ENCODE measurements at places on chromosomes 7 and 10.

DNA sequence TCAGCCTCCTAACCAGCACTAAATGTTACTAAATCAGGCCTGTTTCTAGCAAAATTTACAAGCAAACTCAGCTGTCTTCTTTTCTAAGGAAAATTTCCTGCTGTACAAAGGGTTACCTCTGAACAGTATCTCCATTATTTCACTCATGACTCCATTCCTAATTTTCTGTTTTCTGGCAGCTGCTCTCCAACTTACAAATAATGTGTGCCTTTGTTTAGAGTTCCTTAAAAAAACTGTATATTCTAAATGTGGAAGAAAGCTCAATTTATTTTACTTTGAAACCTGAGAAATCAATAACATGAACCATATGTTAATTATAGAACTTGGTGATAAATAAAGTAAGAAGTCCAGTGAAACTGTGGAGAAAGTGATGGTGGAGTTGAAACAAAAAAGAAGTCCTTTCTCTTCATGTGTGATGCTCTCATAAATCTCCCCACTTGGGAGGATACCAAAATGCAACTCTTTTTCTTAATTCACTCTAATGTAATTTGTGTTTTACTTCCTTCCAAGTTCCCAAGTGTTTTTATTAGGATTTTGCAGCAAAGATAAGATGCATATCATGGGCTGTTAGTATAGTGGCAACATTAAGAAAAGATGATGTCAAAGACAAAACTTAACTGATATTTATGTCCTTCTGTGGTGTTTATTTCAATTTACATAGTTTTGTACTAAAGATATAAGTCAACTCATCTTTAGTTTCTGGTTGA is 74.8 kb downstream of the CDK6 start:
- no peak for DNase-seq

DNA sequence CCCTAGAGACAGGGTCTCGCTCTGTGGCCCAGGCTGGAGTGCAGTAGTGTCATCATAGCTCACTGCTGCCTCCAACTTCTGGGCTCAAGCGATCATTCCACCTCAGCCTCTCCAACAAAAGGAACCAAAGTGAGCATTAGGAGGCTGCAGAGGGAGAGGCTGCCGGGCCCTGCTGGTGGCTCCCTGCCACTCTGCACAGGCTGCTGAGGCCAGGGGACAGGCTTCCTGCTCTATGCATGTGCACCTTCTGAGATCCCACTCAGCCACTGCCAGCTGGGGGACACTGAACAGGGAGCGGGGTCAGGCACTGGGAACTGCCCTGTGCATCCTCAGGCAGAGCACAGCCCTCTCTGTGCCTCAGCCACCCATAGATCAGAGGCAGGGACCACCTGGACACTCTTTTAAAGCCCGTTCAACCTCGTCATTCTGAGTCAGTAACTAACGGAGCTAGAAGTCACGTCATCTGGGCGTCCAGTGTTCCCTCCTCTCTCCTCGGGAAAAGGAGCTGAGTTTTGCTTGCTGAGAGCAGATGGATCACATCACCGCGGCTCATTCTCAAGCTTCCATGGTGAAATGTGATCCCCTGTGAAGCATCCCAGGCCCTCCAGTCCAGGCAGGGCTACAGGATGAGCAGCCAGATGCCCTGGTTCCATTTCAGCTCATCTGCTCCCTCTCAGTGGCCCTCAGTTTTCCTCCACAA is 109.6 kb downstream of the MYL10 start:
- DNase-seq: no peak

- no peak for DNase-seq
These were observed 745.8 kb downstream of the CNTNAP2 start for GRCh38 chr7:146862415-146862814.

DNA sequence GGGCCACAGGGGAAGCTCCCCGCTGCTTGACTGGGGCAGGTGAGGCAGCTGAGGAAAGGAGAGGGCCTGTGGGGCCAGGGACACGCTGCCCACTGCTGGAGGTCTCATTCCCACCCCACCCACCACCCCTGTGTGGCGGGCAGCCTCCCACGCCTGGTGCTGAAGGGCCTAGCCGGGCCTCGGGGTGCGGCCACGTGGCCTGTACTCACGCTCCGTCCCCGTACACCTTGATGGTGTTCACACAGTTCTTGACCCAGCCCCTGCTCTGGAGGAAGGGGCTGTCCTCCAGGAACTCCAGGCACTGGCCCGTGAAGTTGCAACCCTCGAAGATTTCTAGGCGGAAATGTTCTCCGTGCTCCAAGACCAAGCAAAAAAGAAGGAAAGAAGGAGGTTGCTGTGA is 4.0 kb downstream of the CRYGN start:
- no peak for DNase-seq

DNA sequence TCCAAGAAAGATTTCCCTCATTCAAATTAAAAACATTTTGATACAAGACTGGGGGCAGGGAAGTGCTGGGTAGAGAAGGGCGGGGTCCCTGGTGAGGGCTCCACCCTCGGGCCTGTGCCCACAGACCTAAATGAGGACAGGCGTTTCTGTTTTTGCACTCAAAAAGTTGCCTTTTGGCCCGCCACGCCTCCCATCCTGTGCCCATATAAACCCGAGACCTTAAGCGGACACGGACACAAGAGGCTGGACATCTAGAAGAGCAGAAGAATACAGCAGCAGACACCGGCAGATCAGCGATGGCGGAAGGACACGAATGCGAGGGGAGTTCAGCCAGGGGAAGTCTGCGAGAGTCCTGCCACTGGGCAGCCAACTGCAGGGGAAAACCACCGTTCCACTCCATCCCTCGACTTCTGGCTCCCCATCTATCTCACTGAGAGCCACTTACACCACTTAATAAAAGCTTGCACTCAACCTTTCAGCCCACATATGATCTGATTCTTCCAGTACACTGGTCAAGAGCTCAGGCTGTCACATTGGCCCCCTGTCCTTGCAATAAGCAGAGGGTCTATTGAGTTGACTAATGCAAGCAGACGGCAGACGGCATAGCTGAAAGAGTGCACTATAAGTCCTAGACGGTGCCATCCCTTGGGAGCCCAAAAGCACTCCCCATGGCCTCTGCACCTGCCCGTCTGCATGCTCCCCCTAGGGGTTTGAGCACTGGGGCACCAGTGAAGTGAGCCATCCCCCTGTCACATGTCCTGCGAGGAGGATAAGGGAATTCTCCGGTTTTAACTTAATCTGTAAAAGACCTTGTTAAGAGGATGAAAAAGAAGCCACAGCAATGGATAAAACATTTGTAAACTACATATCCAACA is 181.8 kb upstream of the PRSS1 start:
- no peak for DNase-seq

DNA sequence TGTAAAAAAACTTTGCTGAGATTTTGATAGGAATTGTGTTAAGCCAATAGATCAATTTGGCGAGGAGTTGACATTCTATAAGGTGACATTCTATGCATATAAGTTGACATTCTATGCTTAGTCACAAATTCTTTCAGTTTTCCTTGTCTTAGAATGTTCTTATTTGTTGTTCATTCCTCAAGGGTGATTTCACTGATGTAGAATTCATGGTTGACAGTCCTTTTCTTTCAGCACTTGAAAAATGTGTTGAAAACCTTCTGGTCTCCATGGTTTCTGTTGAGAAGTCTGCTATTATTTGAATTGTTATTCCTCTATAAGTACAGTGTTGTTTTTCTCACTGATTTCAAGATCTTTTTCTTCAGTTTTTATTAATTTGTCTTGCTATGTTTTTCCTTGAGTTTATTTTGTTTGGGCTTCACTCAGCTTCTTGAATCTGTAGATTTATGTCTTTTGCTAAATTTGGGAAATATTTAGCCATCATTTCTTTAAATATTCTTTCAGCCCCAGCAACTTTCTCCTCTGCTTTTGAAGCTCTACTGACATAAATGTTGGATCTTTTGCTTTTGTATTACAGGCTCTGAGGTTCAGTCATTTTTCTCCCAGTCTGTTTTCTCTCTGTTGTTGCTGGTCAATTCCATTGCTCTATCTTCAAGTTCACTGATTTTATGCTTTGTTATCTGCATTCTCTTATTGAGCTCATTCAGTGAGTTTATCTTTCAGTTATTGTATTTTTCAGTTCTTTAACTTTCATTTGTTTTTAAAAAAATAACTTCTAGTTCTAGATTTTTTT is 154.9 kb downstream of the SDK1 start:
- no peak for DNase-seq

- no peak for DNase-seq
These were observed 42.3 kb downstream of the ATAD1 start for GRCh38 chr10:87775766-87776165.

- DNase-seq: no peak
These were observed 388.2 kb downstream of the CALN1 start for GRCh38 chr7:72023926-72024325.

DNA sequence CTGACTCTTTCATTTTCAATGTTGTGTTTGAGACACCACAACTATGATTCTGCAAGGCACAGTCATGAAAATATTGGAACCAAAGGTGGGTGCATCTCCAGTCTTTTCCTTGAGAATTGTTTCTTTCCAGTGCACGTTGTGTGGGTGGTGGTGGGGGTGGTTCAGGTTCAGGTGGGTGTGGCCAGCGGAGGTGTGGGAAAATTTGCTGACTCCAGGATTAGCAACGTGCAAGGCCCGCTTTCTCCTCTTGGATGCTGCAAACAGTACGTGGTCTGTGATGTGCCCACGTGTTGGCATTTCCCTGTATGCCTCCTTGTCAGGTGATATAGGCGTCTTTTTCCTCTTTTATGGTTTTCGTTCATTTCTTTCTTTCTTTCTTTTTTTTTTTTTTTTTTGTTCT is 59.1 kb downstream of the CAMK1D start:
- no peak for DNase-seq

GRCh38 chr10:132519382-132520176 is 18.0 kb upstream of the INPP5A start:
- DNase-seq: no peak

GRCh38 chr7:135843214-135843613 is 94.6 kb upstream of the FAM180A start:
- DNase-seq: no peak

GRCh38 chr10:5619362-5620211 is 46.8 kb downstream of the ASB13 start:
- DNase-seq: no peak

DNA sequence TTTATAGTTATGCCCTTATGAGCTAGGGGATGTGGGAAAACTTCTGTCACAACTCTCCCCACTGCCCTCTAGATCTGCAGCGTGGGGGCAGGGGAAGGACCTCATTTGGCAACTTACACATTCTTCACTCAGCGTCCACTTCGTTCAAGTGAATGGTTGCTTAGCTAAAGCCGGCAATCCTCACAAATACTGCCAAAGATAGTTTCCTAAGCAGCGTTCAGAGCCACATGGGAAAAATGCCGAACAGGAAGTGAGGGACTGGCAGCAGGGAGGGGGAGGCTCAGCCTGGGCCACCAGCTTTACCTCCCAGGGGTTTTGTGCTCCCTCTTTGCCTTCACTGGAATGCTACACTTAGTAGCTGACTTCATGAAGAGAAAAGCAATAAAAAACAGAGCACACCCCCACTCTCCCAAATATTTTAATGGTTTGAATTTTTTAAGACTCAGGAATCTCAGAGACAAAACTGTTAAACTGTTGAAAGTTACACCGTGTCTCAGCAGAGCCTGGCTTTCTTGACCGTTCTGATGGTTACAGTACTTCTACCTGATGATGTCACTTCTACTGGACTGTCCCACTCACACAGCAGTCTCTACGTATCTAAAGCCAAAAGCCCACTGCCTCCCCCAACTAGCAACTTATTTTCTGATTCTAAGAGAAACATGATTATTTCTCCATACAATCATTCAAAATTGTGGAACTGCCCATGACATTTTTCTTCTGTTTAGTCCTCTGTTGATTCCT is 10.4 kb downstream of the GRM3 start:
- DNase-seq: no peak

GRCh38 chr10:88163572-88163971 is 300.1 kb downstream of the PTEN start:
- DNase-seq: no peak

DNA sequence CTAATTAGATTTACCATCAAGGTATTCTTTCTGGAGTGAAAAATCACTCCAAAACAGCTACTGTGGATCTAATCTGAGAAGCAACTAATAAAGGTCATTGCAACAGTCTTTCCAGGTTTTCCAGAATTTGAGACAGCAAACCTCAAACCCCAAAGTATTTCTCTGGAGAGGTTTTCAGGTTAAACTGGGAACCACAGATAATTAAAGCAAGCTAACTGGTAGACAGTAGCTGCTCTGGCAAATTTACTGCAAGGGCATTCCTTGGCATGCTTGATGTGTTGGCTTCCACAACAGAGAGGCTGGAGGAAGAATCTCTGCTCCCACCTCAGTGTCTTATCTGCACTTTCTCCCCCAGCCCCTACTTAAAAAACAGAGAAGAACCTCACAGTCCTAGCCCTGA is 140.0 kb upstream of the NRBF2 start:
- no peak for DNase-seq

DNA sequence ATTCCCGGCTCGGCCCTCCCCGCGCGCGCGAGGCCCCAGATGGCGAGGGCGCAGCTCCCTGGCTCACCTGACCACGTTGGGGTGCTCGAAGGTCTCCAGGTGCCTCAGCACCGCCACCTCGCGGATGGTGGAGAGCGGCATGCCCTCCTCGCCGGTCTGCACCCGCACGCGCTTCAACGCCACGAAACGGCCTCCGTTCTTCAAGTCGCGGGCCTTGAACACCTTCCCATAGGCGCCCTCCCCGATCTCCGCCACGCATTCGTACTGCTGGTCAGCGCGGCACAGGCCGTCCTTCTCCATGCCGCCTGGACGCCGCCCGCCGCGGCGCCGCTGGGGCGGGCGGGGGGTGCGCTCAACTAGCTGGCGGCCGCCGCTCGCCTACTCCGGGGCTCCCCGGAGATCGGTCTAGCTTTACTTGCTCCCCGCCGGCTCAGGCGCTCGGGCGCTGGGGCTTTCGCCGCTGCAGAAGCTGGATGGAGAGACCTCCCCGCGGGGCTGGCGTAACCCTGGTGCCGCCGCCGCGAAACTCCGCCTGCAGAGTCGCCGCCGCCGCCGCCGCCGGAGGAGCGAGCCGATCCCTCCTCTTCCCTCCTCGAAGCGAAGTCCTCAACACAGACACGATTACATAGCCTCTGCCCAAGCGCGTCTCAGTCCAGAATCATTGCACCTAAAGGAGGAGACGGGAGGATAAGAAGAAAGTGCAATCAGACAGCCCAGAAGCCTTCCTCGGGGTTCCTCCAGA is 3.2 kb downstream of the CDK6 start:
- no peak for DNase-seq

- no peak for DNase-seq
These were observed 25.6 kb downstream of the SLC25A16 start for GRCh38 chr10:68501691-68502090.

GRCh38 chr10:71246591-71247413 is 34.4 kb downstream of the UNC5B start:
- no peak for DNase-seq

DNA sequence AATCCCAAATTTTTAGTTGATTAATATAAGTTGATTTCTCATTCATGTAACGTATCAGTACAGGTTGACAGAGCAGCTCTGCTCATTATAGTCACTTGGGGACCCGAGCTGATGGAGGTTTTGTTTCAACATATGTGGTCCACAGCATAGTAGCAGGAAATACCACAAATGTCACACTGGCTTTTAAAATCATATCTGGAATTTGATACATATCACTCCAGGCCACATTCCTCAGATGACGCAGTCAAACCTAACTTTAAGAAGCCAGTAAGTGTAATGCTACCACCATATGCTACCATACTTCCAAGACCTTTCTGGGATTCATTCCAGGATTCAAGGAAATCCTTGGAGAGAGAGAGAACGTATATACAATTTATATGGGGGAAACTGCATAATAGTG is 156.3 kb downstream of the PHF14 start:
- DNase-seq: no peak
